Retina (tissue), 1 donor: ENCODE measurements at places on chromosomes 11 and 22.

GRCh38 chr11:61297341-61297740 lies 2.2 kb upstream of the VWCE start:
- DNase-seq: no peak

DNA sequence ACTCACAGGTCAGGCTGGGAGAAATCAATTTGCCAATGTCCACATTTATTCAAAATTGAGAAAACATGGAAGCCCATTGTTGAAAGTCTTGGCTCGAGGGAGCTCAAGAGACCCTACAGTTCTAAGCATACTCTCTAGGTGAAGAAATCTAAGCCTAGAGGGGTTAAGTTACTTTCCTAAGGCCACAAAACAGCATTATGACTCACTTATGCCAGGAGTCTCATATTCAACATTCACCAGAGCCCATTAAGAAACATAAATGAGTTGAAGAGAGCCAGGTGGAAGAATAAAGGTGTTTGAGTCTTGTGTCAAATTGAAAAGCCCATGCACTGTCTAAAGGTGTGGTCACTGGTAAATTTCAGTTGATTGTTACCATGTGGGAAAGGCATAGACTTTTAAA lies 108.1 kb downstream of the INSC start:
- no peak for DNase-seq

GRCh38 chr11:14320020-14320419 lies 39.0 kb downstream of the RRAS2 start:
- DNase-seq: no peak

- no peak for DNase-seq
These were observed 213.5 kb upstream of the NAV2 start for GRCh38 chr11:19499026-19499669.

- no peak for DNase-seq
These were observed 35.1 kb downstream of the TP53I11 start for GRCh38 chr11:44915621-44916020.

GRCh38 chr11:33375688-33376311 lies 118.6 kb downstream of the HIPK3 start:
- peak; percentile 79 for DNase-seq

GRCh38 chr22:45612940-45613339 lies 58.7 kb upstream of the ATXN10 start:
- DNase-seq: peak; percentile 44

DNA sequence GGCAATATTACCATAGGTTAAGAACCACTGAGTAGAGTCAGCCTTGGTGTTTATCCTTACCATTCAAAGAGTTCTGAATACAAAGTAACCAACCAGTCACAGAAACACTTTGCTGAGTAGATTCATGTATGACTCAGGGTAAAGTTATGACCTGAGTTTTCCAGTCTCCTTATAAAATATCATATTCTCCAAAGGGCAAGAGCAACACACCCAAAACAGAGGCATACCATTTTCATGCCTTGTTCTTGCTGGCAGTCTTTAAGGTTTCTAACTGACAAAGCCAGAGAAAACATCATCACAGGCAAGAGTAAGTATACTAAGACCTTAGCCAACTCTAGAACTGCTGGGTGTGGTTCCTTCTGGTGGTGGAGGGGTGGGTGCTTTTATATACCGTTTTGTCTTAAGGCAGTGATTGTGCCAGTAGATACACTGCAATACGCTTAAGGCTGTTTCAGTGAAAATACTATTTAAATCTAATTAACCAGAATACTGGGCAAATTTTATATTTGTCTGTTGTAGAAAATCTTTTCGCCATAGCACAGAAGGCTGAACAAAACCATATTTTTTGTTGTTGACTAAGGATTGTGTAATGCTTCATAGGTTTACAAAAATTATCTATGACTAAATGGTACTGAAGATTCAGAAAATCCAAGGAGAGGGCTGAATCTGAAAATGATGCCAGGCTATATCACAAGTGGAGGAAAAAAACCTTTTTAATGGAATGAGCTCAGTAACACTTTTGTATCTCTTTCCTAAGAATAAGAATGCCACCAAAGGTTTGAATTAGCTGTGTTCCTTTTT lies 3.0 kb downstream of the ATL3 start:
- no peak for DNase-seq

GRCh38 chr22:50530580-50530876 lies 716 bp upstream of the TYMP start:
- peak; percentile 50 for DNase-seq

DNA sequence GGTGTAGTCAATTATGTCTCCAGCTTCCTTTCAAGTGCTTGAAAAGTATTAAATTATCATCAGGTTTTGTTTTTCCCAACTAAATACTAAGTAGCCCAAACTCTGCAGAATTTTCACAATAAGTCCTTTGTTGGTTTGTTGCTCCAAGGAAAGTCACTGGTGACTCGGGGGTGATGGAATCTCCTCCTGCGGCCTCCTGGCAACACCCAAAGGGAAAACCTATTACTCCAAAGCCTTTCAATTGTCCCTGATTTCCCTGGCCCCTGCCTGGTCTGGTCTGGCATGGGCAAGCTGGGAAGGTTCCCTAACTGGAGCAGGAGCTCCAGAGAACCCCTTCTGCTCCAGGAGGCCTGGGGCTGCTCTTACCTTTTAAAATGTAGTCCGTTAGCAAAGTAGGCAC lies 47.9 kb downstream of the FEZ1 start:
- DNase-seq: no peak

GRCh38 chr11:57203359-57203758 lies 21.6 kb downstream of the LRRC55 start:
- peak; percentile 25 for DNase-seq

GRCh38 chr11:86932924-86933875 lies 22.0 kb downstream of the FZD4 start:
- DNase-seq: no peak

DNA sequence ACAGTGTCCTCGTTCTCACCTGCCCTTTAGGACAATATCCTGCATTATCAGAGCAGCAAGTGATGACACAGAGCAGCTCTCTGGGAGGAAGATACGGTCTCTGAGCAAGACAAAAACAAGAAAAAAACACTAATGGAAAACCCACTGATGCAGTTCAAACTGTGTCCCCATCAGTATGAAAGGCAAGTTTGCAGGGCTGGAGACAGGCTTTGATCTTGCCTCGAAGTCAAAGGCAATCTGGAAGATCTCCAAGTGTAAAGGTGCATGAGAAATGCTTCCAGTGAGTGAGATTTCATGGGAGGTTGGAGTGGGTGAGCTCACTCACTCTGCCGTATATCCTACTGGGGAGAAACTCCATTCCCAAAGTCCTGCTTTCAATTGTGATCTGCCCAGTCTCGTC lies 157.5 kb downstream of the KIRREL3 start:
- no peak for DNase-seq

DNA sequence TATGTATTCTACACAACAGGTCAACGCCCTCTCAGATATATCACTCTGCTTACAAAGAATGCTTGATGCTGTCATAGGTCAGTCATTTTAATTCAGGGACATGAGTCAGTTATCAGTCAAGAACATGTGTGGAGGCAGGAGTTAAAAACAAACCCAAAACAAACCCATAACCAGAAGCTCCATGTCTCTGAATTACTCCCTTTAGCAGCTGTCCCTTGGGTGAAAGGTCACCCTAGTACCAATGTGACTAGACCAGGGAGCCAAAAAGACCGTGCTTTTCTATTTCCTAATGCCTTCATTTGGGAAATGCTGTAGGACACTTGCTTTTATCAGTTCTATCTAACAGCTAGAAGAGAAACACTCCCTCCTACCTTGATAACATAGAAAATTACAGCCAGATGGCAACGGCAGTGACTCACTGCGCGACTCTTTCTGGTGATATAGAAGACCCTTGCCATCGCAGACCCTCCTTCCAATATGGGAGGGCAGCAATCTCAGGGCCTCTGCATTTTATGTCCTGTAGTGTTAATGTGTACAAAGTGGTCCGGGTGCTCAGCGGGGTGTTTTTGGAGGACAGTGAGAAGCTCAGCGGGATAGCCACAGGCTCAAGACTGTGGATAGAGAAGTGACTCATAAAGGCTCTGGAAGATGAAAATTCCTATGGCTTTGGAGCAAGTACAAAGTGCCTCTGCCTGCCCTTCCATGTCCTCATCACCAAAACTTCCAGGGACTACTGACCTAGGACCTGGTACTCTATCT lies 24.8 kb downstream of the APOL5 start:
- no peak for DNase-seq

- no peak for DNase-seq
These were observed 6.0 kb downstream of the PDXP start for GRCh38 chr22:37664249-37665101.

- no peak for DNase-seq
These were observed 8.4 kb upstream of the PATZ1 start for GRCh38 chr22:31354515-31354914.

DNA sequence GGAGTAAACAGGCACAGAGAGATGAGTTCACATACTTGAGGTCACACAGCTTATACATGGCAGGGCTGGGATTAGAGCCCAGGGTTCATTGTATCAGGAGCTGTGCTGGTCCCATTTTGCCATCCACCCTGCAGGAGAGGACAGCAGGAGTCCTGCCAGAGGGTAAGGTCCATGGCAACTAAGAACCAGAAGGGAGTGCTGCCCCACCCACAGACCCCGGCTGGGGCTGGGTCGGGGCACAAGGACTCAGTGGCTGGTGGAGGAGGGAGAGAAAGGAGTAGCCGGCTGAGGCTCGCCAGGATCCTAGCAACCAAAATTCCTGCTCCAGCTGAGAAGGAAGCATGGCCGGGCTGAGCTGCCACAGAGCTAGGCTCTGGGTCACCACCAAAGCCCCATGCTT lies 25.9 kb upstream of the TP53I11 start:
- DNase-seq: no peak

DNA sequence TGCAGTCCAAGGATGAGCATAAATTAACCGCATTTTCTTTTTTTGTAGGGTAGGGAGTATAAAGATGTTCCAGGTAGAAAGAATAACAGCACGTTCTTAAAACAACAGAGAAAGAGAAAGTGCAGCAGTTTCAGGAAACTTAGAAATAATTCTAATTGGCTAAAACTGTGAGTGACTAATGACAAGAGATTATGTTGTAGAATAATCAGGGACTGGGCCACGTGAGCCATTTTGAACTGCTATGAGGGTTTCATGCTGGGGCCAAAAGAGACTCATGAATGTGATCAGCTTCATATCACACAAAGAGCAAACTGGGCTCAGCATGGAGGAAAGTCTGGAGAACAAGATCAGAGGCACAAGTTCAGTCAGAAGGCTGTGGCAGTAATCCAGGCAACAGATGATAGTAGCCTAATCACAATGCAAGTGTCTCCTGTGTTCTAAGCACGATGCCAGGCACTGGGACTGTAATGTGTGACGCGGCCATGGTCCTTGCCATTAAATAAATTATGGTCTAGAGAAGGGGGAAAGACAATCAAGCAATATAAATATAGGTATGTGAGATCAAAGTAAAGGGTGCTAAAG lies 17.9 kb downstream of the CWF19L2 start:
- DNase-seq: no peak

DNA sequence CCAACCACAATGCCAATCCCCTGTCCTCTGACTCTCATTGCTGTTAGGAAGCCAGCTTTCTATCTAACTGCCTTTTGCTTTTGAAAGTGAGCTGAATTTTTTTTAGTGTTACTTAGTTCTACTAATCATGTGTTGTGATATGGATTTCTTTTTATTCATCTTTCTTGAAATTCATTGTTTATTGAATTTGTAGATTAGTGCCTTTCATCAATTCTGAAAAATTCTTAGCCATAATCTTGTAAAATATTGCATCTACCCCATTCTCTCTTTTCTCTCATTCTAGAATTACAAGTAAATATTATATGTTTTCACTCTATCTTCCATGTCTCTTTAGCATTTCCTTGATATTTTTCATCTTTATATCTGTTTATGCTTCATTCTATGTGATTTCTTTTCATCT lies 47.8 kb downstream of the DDIAS start:
- DNase-seq: no peak

GRCh38 chr11:59822989-59823566 lies 12.5 kb upstream of the MRPL16 start:
- peak; percentile 48 for DNase-seq

DNA sequence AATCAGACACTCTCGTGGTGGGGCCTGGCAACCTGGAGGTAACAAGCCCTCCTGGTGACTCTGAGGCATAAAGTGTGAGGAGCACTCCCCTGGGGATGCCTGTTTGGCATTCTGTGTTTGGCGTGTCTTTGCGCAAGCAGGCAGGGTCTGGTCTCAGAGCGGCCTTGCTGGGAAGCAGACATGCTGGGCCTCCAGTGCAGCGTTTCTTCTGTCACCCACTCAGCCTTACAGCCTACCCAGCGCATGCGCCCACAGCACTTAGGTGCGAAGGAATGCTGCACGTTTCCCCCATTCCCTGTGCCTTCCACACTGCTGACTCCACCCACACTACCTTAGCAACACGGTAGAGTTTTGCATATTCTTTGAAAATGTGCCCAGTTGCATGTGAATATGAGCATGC lies 7.4 kb upstream of the CXCR5 start:
- no peak for DNase-seq

- DNase-seq: no peak
These were observed 48.7 kb upstream of the USP47 start for GRCh38 chr11:11793073-11793472.

DNA sequence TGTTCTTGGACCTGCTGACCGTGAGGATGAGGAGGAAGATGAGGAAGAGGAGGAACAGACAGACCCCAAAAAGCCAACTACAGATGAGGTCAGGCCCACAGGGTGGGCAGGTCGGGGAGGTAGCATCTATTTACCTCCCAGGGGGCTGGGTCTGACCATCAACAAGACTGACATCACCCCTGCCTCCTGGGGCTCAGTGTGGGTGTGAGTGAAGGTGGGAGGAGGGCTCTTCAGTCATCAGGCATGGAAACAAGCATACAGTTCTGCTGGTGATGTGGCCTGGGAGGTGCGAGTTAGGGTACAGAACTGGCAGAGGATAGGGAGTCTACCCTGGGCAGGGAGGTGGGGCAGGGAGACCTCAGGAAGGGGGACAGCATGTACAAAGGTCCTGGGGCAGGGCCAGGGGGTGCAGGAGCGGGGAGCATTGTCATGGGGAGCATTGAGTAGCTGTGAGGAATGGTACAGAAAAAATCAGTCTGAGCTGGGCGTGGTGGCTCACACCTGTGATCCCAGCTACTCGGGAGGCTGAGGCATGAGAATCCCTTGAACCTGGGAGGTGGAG lies 8.9 kb downstream of the PLCB3 start:
- no peak for DNase-seq
